Amniotic stem cell (primary cell): ENCODE measurements at places on chromosomes 2 and 18.

DNA sequence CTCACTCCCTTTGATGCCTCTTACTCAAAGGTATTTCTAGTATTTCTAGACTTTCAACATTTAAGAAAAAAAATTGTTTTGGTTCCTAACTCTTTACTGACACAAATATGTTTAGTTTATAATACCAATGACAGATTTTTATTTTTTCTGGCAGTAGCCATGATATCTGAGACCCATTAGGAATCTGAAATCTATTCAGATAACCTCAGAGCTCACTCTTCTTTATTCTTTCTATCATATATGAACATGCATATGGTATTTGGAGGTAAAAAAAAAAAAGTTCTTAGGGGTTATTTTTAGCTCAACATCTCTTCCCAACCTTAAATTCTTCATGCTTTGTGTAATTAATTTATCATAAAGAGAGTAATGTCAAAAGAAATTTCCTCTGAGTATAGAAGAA is 465.5 kb downstream of the CDH2 start:
- DNase-seq: no peak

- no peak for DNase-seq
Observed at GRCh38 chr2:40033781-40034180, 254.7 kb upstream of the THUMPD2 start.

GRCh38 chr2:69556008-69556407 is 87.5 kb downstream of the AAK1 start:
- DNase-seq: no peak

GRCh38 chr18:45806226-45806625 is 19.2 kb upstream of the SIGLEC15 start:
- DNase-seq: no peak

DNA sequence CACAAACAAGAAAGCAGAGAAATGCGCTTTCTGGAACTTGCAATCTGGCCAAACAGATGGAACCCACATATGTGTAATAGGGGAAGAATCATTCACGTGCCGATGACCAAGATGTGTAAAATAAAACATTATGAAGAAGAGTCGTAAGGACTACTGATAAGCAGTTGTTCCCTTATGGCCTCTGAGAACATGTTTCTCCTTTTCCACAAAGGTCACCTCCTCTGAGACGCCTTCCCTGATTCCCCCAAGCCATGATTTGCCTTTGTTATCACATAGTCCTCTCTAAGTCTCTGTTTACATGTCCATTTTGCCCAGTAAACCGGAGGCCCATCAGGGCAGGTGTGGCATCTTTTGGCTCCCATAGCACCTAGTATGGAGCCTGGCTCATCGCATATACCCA is 8.0 kb downstream of the OTOF start:
- no peak for DNase-seq

GRCh38 chr18:35337286-35337685 is 6.9 kb downstream of the ZNF24 start:
- no peak for DNase-seq

GRCh38 chr2:232229911-232230310 is 148.6 kb upstream of the ALPP start:
- DNase-seq: no peak

DNA sequence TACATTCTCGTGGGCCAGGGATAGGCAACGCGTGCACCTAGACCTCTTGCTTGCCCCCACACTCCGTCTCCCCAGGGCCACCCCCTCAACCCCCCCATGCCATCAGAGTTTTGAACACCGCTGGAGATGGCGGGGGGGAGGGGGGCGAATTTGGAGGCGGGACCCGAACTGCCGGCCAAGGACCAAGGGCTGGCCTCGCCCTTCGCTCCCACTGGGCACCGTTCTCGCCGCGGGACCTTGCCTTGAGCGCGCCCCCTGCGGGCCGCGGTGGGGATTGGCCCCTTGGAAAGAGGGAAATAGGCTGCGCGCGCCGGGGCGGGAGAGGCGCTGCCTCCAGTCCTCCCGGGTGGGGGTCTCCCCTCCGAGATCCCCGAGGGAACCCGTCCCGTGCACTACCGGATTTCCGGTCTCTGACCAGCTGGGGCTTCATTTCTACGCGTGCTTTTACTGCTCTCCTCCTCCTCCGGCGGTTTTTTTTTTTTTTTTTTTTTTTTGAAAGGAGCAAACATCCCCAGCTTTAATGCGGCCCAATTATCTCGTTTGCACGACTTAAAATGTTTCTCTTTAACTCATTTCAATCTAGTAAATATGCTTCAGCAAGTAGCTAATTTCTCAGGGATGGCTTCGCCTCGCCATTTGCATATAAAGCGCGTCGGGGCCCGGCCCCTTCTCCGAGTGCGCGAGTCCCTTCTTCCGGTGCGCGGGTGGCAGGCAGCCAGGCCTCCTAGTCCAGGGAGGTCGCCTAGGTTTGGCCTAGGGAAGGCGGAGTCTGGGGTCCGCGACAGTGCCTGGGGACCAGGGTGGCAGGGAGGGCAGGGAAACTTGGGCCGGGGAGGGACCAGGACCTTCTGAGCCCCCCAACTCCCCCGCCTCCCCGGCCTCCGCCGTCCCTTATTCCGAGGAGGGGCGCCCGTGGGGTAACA is 10.0 kb upstream of the GBX2 start:
- DNase-seq: no peak

- DNase-seq: no peak
Observed at GRCh38 chr2:166152064-166152463, 24.2 kb upstream of the SCN1A start.

- DNase-seq: no peak
Observed at GRCh38 chr18:34773378-34773777, 63.3 kb downstream of the DTNA start.

DNA sequence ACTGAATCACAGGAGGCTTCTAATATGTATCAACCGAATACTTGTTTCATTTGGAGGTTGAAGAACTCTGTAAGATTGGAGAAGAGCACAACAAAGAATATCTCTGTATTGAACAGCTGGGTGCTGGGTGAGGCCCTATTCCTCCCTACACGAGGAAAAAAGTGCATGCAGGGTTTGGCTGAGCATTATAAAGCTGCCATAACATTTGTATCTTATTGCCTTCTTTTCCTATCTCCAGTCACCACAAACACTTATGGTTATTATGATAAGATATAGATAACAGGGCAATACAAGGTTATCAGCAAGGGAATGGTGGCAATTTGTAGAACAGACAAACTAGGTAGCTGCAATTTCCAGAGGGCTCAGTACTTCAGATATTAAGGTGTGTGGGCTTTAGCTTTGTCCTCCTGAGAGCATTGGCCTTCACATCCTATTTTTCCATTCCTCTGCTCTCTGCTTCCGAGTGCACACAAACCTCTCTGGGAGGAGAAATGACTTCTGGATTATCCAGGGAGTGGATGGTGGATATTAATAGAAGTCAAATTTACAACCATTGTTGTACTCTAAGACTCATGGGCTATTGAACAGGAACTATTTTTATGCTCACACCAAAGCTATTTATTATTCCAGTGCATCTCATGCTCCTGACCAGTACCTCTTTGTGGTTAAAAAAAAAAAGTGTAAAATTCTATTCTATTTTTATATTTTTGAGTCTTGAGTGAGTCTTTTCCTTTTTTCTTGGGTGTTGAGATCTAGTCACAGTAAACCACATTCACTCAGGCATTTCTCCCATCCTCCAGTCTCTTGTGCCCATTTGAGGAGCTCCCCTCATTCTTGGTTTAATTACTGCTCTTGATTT is 248.4 kb downstream of the ETAA1 start:
- no peak for DNase-seq

GRCh38 chr2:152297715-152298114 is 37.3 kb upstream of the FMNL2 start:
- no peak for DNase-seq

GRCh38 chr2:110120171-110121051 is 4.8 kb upstream of the MALL start:
- no peak for DNase-seq

- DNase-seq: no peak
Observed at GRCh38 chr2:36277881-36278523, 77.6 kb upstream of the CRIM1 start.

- DNase-seq: no peak
Observed at GRCh38 chr2:119248311-119248710, 24.7 kb downstream of the STEAP3 start.

GRCh38 chr18:22169011-22169888 is at the start of gene GATA6:
GATA6 (plus strand) TSS chr18:22169589; CDS start chr18:22171145, 1,556 bp downstream.
- peak; percentile 78 for DNase-seq

DNA sequence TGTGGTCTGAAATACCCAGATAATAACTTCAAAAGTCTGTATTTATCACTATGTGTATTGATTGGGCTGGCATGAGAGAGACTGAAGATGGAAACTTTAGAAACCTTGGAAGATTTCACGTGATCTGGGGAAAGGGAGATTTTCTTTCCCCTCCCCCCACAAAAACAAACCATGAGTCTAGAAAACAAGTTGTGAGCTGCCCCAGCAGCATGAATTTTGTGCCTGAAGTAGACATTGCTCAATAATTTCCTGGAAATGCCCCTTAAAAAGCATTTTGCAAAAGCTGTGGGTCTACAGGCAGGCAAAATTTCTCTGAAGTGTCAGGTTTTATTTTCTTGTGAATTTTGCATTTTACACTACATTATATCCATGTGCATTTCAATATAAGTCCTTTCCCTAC is 101.8 kb downstream of the ETAA1 start:
- DNase-seq: no peak

DNA sequence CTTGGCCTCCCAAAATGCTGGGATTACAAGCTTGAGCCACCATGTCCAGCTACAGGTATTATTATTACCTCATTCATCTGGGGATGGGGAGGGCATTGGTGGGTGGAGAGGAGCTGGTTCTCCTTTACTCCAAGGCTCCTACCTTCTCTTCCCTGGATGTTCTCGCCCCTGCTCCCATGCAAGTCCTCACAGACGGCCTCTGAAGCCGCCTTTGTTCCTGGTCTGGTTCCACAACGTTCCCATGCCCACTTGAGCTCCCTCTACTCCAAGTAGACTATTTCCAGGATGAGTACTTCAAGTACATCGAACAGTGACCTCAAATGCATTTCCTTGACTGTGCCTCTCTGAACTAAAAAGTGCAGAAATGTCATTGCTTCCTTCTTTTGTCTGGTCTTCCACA is 3.2 kb upstream of the SLC20A1 start:
- no peak for DNase-seq

DNA sequence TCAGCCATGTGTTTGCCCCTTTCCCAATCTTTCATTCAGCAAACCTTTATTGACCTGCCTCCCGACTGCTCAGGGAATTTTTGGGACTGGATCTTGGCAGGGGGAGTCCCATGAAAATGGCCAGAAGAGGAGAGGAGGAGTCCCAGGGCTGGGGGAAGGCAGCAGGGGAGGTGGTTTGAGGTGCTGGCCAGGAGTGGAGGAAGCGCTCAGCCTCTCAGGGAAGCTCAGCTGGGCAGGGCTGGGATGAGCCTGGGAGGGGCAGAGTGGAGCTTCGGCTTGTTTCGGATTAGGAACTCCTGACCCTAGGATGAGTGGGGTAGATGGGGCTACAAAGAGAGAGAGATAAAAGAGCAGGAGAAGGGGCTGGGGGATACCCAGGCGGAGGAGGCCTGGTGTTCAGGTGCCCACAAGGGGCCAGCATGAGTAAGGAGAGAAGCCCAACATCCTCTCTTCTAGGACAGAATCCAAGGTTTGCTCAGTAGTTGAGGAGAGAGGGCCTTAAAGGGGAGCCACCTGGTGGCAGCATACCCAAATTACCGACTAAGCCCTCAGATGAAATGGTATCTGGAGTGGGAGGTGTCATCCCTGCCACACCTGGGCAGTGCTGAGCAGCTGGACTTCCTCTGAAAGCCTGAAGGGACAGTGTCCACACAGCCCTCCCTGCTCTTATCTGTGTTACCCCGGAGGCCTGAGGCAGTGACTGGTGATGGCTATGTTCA is 91.1 kb downstream of the INHBB start:
- DNase-seq: no peak

- DNase-seq: no peak
Observed at GRCh38 chr18:77948567-77948966, 698.9 kb downstream of the GALR1 start.

- DNase-seq: no peak
Observed at GRCh38 chr2:174788291-174788929, 24.1 kb upstream of the CHRNA1 start.

- DNase-seq: no peak
Observed at GRCh38 chr2:187994464-187995331, 297.0 kb upstream of the GULP1 start.

GRCh38 chr2:234420408-234420807 is 76.5 kb downstream of the ARL4C start:
- no peak for DNase-seq

GRCh38 chr18:10032331-10033015 is 118.7 kb downstream of the VAPA start:
- no peak for DNase-seq

- DNase-seq: no peak
Observed at GRCh38 chr2:19876751-19877150, 25.0 kb downstream of the TTC32 start.

- DNase-seq: no peak
Observed at GRCh38 chr2:26169681-26170414, 3.0 kb upstream of the GAREM2 start.

DNA sequence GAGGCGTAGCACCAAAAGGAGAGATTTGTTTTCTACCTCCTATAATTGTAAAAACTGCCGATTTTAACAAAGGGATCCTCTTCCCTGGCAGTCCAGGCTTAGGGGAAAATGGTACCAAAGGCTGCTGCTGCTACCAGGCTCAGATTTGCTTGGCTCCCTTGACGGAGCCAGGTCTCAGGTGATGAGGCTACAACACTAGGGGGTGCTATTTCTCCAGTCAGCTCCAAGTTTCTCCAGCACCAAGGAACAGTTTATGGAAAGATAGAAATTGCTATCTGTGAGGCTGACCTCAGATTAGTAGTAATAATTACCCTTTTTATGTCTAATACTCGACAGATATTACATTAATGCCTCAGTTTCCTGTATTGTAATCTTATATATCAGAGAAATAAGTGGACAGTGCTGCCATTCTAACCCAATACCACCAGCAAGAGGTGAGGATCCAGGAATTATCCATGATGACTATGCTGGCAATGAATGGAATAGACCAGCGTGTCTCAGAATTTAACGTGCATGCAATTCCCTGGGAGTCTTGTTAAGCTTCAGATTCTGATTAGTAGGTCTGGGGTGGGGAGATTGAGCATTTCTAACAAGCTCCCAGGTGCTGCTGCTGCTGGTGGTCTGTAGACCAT is 111.3 kb downstream of the ESCO1 start:
- no peak for DNase-seq

- no peak for DNase-seq
Observed at GRCh38 chr2:229688141-229688540, 26.2 kb downstream of the DNER start.

- peak; percentile 7 for DNase-seq
Observed at GRCh38 chr2:141393214-141393545, 737.6 kb downstream of the LRP1B start.

- DNase-seq: no peak
Observed at GRCh38 chr2:127986548-127987079, 41.2 kb downstream of the SAP130 start.

DNA sequence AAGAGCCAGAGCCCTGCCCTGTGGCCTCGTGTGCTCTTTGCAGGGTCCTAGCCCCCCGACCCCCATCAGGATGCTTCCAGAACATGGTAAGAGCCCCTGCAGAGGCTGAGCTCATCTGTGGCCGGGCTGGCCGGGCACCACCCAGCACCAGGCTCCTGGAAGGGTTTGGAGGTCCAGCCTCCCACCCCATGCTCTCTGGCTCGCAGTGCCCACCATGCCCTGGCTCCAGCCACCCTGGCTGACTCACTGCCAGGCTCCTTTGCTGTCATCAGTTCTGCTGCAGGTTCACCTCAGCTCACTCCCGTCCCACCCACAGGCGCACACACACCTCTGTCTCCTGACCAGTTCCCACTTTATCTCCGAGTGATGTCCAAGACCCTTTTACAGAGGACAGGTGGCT is 37.5 kb downstream of the EIF4E2 start:
- no peak for DNase-seq
